Activated gamma-delta T cell (primary cell): ENCODE measurements at places on chromosomes 2 and 18.
A peak's percentile ranks its signal among the peaks of the same experiment; 100 is the strongest.

DNA sequence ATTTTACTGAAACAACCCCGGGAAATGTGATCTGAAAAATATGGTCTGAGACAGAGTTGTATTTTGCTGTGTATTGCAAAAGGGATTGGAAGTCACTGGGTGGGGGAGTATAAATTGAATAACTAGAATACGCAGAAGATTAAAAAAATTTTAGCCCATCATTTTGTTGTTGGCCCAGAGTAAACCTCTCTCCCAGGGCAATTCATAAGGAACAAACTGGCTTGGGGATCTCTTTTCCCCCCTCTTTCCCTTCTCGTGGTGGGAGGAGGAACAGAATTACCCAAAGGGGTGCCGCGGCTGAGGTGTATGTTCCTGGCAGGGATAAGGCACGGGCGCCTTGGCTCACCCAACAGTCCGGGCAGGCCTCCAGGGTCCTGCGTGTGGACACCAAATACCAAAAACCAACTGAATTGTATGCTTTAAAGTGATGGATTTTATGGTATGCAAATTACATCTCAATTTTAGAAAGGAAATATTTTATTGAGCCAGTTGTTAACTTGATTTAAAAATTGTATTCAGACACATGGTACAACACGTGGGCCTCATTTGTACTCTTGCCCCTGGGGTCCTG lies 121.2 kb upstream of the SPRED2 start:
- DNase-seq: no peak

DNA sequence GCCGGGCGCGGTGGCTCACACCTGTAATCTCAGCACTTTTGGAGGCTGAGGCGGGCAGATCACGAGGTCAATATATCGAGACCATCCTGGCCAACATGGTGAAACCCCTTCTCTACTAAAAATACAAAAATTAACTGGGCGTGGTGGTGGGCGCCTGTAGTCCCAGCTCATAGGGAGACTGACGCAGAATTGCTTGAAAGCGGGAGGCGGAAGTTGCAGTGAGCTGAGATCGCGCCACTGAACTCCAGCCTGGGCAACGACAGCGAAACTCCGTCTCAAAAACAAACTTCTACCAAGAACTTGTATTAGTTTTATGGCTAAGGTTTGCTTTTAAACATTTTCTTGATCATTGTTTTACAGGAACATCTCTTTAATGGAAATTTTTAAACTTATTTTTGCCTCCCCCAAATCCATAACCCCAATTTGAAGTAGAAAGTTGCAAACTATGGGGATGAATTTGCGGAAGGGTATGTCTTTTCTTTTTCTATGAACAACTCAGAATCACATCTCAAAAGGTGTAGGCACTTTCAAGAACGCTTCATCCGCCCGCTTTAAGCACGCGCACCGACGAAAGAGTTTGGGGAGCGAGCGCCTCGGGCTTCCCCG lies 46.8 kb upstream of the PTMA start:
- DNase-seq: no peak

- DNase-seq: no peak
Observed at GRCh38 chr2:224596289-224596688, 11.1 kb upstream of the CUL3 start.

DNA sequence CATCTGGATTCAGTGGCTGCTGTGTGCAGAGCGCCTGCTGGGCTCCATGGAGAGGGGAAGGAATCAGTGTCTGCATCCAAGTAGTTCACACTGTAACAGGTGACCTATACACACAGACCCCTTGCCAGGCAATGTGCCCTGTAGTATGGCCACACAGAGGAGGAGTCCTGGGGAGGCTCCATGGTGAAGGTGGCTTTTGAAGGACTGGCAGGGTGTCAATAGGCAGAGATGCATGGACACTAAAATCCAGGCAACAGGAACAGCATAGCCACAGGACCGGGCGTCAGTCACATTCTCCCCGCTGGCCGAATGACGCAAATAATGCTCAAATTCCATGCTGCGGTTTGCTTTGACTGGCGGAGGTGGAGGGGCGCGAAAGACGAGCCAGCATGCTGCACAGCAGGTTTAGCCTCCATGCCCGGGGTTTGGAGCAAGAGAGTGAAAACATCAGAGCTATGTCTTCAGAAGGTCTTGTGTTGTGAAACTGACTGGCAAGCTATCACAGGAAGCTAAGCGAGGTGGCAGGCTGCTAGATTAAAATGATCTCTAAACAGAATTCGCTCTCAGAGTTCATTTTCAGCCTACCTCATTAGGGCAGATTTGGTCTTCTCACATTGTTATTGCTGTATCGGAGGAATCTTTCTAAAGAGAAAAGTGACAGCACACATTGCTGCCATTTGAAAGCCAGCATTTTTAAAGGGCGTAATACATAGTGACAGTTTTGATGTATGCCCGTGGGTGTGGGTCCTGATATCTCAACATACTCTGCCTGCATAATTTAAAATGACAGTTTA lies 1.2 kb upstream of the CHMP1B start:
- DNase-seq: peak; percentile 24

- no peak for DNase-seq
Observed at GRCh38 chr2:222548992-222549391, 106.9 kb downstream of the FARSB start.

DNA sequence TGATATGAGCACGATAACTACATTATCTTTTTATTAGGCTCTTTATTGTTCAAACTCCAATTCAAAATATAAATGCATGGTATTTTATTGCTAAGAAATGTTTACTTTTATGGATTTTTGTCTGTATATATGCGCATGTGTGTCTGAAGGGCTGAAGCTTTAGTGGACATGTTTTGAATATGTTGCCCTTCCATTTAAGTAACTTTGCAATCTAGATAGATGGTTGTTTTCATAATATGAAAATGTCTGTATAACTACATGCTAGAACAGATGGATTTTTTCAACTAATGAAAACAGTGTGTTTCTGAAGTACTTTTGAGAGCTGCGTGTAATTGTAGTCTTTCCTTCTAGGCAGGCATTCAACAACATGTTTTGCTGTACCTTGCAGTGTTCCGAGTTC lies 18.7 kb downstream of the DCAF17 start:
- no peak for DNase-seq

DNA sequence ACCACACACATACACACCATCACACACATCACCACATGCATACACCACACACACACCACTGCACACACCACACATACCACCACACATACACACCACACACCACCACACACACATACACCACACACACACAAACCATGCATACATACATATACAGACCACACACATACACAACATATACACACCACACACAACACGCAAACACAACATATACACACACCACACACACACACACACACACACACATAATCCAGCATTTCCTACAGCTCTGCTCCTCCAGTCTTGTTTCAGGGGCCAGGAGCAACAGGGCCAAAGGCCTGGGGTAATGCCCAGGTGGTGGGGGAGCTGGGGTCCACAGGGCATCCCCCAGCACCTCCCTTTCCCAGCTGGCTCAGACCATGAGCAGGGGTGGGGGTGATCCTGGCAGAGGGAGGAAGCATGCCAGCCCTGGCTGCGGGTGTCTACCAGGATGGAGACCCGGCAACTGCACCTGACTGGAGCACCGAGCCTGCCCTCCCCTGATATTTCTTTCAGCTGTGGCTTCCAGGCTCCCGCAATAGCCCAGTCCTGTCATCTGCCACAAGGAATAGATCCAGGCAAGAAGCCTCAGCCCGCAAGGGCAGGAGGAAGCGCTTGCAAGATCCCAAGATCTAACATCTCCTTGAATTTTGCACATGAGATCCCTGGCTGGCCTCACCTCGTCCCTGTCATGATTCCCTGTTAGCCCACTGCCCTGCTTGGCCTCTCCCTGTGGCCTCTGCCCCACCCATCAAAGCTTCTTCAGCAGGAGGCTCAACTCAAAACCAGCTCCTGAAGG lies 196.9 kb downstream of the TNS1 start:
- DNase-seq: no peak
